Stimulated activated CD4-positive, alpha-beta T cell treated with anti-CD3 and anti-CD28 coated beads, Interleukin-1b, Interleukin-23, amount 100 ng/mL, for 1 hour (primary cell): ENCODE measurements at places on chromosomes 11 and 22.

DNA sequence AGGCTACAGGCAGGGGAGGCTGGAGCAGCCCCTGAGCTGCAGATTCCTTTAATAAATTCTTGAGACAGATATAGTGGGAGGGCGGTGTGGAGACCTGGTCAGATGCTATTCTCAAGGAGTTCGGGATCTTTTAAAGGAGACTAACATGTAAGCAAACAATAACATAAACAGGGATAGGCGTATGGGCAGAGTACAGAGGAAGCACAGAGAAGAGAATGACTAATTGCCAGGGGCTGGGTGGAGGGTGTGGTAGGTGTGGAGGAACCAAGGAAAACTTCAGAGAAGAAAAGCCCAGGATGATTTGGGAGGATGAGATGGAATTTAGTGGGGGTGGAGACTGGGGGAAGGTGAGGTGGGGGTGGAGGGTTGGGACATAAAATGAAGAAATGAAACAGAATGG is 9.7 kb upstream of the HEPHL1 start:
- DNase-seq: no peak

GRCh38 chr11:68978931-68979594 is 1.7 kb downstream of the MRGPRD start:
- no peak for DNase-seq

DNA sequence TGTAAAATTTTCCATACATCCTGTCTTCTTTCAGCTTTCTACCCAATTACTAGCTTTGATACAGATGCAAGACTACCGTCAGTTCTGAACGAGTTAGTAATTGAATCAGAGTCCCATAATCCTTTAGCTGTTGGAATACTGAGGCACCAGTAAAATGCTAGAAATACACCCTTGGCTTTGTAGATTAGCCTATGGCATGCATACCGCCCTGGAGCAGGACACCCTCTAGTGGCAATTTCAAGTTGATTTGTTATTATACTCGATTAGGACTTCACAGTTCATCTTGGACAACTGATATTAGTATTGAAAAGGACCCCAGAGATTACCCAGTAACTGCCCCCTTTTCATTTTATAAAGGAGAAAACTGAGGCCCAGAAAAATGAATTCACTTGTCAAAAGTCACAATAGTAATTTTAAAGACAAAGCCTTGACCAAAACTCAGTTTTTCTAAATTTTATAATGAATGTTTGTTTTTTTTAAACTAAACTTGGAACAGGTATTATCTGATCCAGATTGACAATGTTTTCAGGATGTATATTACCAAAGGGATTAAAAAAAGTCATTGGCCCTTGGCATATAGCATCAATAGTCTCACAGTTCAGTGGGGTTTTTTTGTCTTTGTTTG is 72.6 kb downstream of the HIPK3 start:
- DNase-seq: peak; percentile 5

GRCh38 chr11:10926801-10927211 is 69.0 kb upstream of the ZBED5 start:
- no peak for DNase-seq

DNA sequence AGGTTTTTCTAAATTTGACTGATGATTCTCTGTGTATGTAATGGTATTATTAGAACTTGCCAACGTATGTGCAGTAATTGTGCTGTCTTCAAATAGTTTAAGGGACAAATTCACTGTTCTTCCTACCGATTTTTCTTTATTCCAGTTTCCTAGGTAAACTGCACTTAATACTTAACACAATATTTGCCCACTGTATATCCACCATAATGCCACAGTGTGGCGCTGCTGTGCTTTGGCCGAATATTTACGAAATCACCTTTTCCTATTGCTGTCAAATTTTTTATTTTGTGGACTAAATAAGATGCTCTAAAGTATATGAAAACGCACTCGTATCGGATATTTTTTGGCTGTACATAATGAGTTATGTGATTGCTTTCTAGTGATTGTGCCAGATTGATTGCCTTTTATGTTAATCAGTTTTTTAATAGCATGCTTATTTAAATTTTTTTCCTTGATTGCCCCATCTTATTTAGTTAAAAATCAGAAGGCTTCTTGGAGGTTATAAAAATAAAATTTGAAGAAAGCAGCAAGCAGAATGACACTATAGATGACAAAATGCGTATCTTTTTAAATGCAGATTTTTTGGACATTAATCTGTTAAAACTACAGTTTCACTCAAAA is 10.5 kb downstream of the AASDHPPT start:
- DNase-seq: peak; percentile 17

GRCh38 chr11:65432686-65433582 is 10.3 kb downstream of the NEAT1 start:
- DNase-seq: no peak

DNA sequence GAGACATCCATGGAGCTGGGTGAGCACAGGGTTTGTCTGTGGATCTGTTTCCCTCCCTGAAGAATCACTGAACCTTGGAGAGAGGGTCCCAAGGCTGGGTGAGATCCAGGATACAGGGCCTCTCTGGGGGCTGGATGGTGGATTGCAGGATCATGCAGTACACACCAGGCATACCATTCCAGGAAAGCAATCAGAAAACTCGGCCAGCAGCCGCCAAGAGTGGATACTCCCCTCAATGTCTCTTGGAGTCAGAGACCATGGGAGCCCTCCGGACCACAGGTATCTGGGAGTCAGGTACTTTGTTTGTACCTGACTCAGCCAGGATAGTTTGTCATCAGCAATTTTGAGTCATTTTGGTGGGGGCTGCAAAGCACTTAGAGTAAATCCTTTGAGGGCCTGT is 14.6 kb upstream of the SYT13 start:
- DNase-seq: no peak

DNA sequence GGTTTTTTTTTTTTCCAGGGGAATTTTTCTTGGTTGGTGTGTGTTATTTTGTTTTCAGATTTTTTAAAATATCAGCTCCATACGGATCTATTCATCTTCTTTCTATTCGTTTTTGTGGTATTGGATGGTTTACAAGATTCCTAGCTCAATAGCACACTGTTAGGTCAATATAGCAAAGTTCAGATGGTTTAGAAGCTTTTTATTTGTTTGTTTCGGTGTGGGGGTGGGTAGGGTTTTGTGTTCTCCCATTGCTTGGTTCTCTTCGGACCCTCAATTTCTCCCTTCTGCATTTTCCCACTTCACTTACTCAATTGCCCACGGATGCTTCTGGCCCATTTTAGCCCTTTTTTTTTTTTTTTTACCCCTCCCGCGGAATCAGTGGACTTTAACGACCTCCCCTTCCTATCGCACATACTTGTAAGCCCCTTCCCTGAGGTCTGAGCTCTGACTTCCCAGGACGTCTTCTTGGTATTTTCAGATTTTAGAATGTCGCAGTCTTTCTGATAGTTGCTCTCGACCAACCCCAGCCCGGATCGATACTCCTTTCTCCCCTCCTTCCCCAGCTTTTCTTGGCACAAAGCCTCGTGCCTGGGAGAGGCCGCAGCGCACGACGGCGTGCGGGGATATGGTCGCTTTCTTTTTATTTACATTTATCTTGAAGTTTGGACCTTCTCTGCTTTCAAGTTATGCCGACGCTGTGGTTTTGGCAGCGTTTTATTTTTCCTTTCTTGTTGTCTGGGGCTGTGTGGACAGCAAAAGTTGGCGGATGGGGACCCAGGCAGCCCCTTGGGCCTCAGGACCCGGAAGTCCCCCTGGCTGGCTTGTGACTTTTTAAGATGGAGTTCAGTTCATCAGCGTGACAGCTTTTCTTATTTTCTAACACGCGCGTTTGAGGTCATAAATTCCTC is 4.4 kb upstream of the SPDYC start:
- no peak for DNase-seq

- DNase-seq: no peak
These were observed 4.5 kb upstream of the TBX10 start for GRCh38 chr11:67644042-67644441.

DNA sequence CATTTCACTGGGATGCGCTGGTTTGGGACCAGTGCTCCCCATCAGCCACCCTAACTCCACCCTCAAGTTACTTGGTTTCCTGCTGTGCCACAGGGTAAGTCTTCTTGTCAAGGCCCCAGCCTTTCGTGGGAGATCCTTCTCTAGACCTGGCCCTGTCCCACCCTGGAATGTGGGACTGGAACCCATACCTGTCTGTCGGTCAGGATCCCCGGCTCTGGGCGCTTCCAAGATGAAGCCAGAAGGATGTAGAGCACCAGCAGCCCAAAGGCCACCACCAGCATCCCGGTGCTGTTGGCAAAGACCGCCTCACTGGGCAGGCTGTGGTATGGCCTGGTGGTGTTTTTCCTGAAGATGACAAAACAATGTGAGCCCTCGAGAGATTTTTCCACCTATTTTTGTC is 10.9 kb downstream of the CYB561A3 start:
- no peak for DNase-seq

- DNase-seq: no peak
These were observed 55.5 kb downstream of the ABTB2 start for GRCh38 chr11:34302046-34302921.

GRCh38 chr11:92762121-92762540 is 207.3 kb upstream of the MTNR1B start:
- no peak for DNase-seq

- DNase-seq: no peak
These were observed 1085.5 kb downstream of the BRD1 start for GRCh38 chr22:48742191-48742555.

GRCh38 chr11:123493349-123494063 is 63.4 kb downstream of the GRAMD1B start:
- no peak for DNase-seq

DNA sequence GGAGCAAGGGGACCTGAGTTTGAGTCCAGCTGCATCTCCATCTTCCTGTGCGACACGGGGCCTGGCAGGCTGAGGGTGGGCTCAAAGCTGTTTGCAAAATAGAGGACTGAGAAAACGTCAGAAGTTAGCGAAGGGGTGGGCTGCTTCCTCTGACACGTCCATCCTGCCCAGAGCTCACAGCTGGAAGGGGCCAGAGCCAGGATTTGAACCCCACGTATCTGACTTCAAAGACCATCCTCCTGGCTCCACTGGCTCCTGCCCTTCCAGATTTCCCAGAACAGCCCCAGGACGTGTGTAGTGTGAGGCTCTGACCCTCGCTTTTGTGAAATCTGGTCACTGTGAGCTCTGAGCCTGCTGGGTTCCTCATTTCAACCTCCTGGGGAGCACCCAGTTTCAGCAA is 56.3 kb downstream of the CD82 start:
- no peak for DNase-seq
